ENCODE measurements at places on chromosomes 2 and 18.

DNA sequence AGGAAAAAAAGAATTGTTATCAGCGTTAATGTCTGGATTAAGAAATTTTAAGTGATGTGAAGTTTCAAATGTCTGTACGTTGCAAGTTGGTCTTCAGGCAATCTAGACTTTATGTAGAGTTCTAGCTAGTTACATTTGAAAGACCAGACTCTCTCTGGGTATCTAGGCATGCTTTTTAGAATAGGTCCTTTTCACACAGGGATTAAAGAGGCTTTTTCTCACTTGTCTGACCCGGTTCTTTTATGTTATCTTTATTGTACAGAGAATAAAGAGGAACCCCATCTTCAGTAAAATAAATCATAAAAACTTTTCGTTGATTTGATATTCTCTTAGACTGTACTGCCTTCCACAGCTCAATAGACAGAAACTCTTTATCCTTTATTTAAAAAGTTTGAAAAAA is 8.5 kb upstream of the EML6 start:
- no peak for DNase-seq

DNA sequence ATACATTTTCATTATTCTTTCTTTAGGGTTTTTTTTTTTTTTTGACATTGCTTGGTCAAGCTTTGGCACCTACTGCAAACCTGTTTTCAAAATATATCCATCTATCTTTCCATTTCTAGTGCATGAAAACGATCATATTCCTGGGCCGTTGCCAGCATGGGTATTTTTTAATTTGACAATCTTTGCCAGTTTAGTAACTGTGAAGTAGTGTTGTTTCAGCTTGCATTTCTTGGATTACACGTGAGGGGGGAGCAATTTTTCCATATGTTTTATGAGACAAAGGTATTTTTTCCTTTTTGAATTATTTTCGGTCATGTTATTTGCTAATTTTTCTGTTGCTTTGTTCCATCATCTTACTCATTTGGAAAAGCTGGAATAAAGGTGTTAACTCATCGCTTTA is 40.9 kb downstream of the TSHZ1 start:
- DNase-seq, result no peak

DNA sequence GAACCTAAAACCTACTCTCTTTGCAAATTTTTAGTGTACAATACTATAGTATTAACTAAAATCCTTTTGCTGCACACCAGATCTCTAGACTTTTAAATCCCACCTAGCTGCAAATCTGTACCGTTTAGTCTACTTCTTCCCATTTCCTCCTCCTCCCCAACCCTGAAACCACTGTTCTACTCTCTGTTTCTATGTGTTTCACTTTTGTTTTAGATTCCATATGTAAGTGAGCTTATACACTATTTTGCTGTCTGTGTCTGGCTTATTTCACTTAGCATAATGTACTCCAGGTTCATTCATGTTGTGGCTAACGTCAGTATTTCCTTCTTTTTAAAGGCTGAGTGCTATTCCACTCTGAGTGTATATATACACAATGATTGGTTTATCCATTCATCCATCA is 18.4 kb upstream of the DSC2 start:
- DNase-seq, result no peak

GRCh38 chr2:224657349-224657748 is 58.8 kb downstream of the CCDC195 start:
- no peak for DNase-seq

DNA sequence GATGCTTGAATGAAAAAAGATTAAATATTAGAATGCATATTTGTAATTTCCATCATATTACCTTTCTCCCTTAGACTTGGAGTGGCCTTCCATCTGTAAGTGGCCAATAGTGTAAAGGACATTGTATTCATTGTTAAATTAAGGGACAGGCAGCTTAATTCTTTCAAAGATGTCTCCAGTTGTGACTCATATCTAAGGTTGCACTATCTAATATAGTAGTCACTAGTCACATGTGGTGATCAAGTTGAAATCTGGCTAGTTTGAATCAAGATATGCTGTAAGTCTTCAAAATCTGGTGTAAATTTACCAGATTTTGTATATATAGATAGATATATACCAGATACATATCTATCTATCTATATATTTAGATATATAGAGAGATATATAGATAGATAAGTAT is 52.4 kb upstream of the AGPS start:
- DNase-seq, result peak; percentile 47

DNA sequence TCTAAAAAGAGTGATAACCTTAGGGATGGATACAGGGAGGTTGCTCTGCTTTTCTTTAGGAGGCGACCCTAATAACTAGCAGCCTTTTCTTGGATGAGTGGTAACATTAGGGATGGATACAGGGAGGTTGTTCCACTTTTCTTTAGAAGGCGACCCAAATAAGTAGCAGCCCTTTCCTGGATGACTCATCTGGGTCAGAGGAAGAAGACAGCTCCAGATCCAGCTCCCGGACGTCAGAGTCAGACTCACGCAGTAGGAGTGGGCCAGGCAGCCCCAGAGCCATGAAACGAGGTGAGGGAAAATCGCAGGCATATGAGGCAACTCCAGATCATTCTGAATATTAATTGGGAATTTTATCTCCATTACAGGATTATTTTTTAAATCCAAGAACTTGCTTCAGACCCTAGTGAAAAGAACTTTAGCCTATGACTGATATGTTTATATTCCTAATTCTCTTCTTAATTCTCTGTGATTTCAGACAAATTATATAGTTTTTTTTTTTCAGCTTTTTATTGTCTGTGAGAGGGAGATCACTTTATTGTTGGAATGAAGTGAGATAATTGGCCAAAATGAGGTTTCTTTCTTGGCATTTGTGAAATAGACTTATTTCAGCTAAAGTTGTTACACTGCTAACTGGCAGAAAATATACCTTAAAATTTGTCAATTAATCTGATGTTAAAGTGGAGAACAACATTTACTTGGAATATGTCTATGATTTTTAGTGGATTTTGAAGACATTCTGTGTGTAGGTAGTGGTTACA is 31.2 kb upstream of the C1GALT1C1L start:
- DNase-seq, result peak; percentile 95

- DNase-seq, result peak; percentile 73
These were observed 56.7 kb upstream of the ZNF236 start for GRCh38 chr18:76765649-76766048.

DNA sequence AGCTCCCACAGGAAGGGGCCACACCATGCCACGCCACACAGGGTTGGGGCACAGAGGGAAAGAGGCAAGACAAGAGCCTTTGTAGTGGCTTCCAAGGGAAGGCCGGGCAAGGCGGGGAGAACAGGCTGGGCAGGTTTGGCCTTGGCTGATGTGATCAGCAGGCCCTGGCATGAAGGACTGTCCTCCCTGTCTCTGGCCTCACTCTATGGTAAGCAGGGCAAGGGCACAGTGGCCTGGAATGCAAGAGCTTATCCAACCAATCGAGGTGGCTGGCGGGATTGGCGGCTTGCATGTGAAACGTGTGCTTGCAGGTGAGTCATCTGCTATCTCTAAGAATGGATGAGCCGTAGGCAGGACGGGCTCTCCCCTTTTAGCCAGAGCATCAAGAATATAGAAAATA is 6.4 kb upstream of the ATP9B start:
- DNase-seq, result no peak

DNA sequence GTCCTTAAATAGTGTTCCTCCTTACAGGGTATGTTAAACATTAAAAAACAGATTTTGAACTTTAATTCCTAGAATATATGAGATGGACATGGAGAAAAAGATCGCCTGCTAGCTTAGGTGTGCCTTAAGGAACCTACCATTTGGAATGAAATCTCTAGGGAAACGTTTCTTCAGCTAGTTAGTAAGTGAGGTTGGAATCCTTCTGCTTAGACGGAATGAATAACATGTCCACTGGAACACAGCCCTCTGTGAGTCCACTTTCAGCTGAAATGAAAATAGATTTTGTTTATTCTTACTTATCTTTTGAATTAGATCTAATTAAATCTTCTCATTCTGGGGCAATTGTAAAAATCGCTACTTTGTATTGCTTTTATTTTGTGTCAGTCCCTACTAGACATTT is 28.4 kb downstream of the NAB1 start:
- DNase-seq, result no peak

DNA sequence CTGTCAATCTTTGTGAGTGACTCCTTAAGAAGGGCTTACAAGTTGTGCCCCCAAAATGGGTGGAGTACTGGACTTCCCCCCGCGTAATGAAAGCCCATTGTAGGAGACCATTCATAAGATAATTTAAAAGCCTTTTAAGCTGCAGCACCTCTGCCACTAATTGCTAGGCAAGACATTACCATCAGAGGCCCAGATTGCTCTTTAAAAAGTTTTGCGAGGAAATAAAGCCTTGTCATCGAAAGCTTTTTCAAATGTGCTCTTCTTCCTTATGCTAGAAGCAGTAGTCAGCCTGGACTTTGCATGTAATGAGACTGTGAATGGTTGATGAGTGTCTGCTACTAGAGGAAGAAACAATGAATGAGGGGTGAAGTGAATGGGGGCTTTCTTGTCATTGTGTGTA is 345.3 kb upstream of the CDH2 start:
- no peak for DNase-seq

- DNase-seq, result no peak
These were observed 145.0 kb downstream of the MAP4K4 start for GRCh38 chr2:101842471-101842870.

- DNase-seq, result no peak
These were observed 206.4 kb upstream of the NCKAP5 start for GRCh38 chr2:133774654-133775015.

DNA sequence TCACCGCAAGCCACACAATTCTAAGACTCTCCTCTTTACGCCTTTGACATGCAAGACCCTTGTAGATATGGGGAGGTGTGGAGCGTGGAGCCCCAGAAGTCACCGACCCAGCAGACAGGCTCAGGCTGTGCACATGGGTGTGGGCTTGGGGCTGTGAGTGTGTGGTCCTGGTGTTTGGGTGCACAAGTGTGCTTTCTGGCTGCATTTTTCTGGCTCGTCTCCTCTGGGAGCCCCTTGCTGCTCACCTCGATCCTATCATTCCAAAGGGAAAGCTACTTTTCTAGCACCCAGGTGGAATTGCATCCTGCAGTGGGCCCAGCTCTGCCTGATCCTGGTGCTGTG is 143.0 kb downstream of the ACOXL start:
- DNase-seq, result no peak

GRCh38 chr2:161780881-161781280 is 156.7 kb downstream of the SLC4A10 start:
- no peak for DNase-seq

GRCh38 chr2:95158891-95159619 is 593 bp downstream of the ZNF514 start:
- peak; percentile 29 for DNase-seq

DNA sequence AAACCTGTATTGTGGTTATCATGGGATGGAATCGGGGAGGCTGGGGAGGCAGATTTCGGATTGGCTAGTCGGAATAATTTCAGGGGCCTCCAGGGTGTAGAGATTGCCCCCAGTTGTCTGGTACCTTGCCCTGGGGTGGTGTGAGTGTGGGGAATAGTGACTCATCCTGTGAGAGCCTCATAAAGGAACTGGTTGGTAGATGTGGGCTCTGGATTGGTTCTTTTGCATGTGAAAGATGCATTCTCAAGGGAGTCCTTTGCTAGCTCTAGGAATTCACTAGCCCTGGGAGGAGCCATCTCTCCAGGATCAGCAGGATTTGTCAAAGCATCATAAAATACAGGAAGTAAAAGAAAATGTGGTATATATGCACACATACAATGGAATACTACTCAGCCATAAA is 331.6 kb downstream of the SETBP1 start:
- DNase-seq, result peak; percentile 45

DNA sequence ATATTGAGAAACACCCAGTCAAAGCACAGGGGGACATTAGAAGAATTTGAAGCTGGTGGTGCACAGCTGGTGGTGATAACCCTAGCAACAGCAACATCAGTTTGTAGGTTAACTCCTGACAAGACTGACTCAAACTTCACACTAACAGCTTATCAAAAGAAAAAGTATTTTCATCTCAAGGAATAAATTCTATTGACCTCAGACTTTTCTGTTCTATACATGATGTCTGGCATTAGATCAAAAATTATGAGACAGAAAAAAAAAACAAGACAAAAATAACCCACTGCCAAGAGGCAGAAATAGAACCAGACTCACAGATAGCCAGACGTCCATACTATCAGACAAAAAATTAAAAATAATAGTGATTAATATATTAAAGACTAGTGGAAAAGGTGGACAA is 126.1 kb downstream of the COL6A3 start:
- no peak for DNase-seq
